ENCODE measurements at places on chromosomes 6 and 20.
A peak's percentile ranks its signal among the peaks of the same experiment; 100 is the strongest.

DNA sequence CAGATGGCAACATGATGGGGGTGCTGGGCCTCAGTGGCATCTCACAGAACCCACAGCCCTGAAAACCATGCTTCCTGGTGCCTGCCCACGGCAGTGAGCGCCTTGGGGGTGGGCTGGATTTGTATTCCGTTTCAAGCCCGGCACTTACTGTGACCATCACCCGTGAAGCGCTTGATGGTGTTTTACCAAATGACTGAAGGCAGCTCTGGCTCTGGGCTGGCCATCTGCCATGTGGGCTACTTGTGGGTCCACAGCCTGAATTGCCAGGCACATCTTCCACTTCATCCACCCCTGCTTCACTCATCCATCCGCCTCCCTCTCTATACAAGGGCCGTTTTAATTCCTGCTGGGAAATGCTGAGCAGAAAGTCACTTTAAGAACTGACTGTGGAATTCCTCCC lies 250.9 kb upstream of the GMDS start:
- no peak for DNase-seq

GRCh38 chr6:162940426-162940825 lies 212.7 kb downstream of the PACRG start:
- DNase-seq, result no peak

DNA sequence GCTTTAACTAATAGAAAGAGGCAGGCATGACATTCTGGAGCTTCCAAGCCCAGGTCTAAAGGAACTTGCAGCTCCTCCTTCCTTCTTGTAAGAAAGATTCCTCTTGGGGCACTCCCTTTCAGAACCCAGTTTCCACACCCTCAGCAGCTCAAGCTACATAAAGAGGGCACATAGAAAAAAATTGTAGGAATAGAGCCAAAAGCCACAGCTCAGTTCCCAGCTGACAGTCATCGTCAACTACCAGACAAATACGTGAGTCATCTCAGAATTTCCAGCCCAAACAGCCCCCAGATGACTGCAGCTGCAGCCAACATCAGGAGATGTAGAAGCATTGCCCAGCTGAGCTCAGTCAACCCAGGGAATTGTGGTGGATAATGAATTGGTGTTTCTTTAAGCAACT lies 349.8 kb upstream of the ARID1B start:
- DNase-seq, result no peak

- DNase-seq, result peak; percentile 29
These were observed 10.5 kb downstream of the SNX3 start for GRCh38 chr6:108250240-108250866.

DNA sequence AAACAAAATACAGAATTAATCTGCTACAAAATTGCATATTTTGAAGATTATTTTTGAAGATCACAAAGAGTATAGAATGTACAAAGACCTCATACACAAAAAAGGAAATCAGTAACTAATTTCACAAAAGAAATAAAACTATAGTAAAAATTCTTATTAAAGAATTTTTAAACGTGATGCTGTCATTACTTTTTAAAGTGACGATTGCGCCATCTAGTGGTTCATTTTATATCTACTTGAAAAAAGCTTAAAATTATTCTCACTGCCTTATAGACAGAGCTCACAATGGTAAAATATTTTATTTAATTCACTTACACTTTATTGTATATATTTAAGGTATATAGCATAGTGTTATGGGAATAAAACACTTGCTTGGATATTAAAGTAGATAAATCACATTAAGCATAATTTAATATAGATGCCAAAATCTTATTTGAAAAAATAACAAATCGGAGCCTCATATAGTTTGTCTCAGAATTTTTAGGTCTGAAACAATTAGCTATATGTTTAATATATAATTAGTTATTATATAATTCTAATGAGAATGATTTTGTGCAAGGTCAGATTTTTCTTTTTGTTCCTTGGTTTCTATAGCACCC lies 128.8 kb downstream of the PHF3 start:
- no peak for DNase-seq

- DNase-seq, result no peak
These were observed 84.0 kb upstream of the SLC22A16 start for GRCh38 chr6:110560239-110561007.
